ENCODE measurements at places on chromosomes 3 and 15.

GRCh38 chr3:86978111-86978551 lies 12.8 kb downstream of the VGLL3 start:
- DNase-seq = no peak

DNA sequence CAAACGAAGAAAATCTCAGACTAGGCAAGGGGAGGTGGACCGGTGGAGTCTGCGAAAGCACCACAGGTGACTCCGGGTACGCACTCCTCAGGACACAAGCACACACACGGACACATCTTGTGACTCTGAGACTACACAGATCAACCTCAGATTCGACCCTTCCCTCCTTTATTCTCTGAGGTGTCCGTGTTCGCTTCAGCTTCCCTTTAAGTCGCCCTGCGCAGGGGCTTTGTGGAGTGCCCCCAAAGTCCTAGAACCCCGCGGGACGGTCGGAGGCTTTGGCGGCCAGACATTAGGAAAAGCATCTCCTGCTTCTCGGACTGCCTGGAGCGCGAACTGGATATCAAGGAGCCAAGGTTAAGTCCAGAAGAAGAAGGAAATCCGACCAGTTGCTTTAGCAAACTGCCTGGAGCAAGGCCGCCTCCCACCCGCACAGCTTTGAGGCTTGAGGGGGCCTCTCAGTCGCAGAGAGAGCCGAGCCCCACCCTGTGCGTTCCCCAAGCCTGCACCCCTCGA lies 730 bp downstream of the DGKG start:
- no peak for DNase-seq

DNA sequence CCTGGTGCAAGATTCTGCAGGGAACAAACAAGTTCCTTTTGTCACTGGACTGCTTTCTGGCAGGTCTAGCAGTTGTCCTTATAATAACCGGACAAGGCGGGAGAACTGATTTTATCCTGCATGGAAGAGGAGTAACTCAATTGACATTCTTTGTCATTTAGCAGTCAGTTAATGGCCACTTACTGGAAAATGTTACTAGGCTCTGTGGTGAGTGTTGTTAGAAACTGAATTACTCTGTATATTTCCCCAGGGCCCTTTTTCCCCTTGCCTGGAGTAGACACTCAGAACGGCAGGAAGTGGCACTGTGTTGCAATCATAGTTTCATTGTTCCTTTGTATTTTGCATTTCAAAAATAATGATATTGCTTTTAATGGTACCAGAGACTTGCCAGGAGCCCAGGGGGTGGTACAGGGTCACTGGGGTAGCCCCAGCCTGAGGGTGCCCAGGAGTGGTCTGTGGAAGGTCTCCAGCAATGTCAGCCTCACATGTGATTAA lies 318.6 kb upstream of the LRRFIP2 start:
- peak; percentile 73 for DNase-seq

GRCh38 chr3:185207931-185208746 lies 45.7 kb downstream of the EHHADH start:
- no peak for DNase-seq

DNA sequence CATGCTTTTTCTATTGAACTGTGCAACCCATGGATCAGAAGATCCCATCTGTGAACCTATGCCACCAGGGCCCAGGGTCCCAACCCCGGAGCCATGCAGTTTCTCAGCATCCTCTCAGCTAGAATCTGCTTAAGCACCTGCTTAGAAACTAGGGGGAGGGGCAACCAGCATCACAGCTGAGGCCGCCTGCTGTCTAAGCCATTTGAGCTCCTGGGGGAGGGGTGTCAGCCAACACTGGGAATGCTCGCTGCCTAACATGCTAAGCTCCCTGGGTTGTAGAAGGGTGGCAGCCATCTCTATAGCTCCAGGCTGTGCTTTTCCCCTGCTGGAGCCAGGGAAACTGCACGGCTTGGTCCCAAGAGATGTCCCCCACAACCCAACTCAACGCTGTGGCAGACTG lies 322.8 kb downstream of the EDEM1 start:
- no peak for DNase-seq

DNA sequence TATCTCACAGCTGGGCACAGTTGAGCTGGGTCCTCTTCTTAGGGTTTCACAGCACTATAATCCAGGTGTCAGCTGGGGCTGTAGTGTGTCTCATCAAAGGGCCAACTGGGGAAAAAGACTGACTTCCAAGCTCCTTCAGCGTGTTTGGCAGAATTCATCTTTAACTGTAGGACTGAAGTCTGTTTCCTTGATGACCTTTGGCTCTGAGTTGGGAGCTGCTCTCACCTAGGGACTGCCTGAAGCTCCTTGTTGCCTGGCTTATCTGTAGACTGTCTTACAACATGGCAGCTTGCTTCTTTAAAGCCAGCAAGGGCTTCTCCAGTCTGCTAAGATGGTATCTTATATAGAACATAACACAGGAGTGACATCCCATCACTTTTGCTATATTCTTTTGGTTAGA lies 5.3 kb upstream of the VPS33B start:
- no peak for DNase-seq

DNA sequence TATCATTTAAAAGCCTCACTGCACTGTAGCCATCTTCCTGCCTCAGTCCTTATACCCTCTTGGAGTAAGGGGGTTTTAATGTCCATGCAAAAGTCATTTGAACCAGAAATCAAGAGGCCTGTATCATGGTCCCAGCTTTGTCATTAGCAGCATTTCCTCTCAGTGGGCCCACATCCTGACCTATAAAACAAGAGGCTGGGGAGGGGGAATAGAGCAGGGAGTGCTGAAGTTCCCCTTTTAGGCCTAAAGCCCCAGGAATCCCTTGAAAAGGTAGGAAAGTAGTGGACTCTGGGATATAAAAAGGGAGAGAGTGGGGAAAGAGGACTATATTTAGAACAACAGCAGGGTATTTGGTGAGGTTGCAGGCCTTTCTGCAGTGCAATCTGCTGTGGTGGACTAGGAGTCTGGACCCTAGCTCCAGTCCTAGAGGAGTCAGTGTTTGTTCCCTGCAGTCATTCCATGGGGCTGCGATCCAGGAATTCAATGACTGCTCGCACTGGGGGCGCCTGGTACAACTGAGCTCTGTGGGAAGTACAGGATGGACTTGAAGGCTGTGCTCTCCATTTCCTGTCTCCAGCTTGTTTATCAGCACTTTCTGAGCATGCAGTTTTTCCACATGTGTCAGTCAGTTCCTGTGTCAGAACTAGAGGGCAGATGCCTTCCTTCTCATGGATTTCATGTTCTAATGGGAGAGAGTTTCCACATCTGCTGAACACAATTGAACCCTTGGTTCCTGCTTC lies 46.8 kb downstream of the PDHB start:
- DNase-seq = no peak

DNA sequence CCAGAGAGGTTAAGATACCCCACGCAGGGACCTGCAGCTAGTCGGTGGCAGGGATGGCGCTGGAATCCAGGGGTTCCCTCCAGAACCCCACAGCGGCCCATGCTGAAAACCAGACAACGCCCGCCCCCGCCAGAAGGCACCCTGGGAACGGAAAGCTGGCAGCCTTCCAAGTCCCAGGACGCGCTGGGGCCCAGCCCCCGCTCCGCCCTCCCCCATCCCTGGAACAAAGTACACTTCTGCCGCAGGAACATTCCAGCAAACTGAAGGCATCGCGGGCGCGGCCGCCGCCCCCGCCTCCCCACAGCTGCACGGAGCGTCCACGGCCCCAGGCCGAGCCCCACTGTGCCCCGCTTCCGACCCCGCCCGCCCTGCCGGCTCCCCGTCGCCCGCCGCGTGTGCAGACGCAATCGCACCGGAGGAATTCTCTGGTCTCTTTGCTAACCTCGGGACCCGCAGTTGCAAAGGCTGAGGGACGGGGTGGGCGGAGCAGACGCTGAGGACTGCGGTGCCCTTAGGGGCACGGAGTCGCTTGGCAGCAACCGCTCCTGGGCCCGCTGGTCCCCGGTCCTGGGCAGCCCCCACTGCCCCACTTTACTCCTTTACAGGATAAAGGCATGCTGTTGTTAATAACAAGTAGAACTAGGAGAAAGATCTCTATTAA lies 44.8 kb upstream of the RNU6-1 start:
- peak; percentile 63 for DNase-seq

DNA sequence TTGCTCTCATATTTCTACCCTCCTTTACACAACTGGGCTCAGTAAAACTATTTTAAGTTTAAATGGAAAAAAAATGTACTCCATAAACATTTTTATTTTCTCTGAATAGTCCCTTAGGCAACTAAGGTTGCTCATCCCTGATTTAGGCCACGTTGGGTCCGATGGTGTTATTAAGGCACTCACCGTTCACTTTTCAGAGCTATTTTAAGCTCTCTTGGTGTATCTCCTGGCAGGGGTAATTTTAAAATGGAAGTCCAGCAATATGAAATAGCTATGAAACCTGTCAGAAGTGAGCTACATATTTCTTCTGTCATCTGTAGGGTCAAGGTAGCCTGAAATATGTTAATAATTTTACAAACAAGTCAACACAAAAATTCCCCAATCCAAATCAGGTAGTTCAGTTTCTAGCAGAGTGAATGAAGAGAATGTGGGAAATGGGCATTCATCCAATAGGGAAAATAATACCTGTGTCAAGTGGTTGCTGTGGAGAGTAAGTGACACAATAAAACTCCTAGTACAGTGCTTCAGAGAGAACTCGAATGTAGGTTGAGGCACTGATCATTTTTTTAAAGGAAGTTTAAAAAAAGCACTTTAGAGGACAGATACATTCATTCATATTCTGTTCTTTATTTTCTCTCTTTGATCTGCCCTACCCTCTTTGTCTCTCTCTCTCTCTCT lies 209.3 kb upstream of the FEZF2 start:
- no peak for DNase-seq

DNA sequence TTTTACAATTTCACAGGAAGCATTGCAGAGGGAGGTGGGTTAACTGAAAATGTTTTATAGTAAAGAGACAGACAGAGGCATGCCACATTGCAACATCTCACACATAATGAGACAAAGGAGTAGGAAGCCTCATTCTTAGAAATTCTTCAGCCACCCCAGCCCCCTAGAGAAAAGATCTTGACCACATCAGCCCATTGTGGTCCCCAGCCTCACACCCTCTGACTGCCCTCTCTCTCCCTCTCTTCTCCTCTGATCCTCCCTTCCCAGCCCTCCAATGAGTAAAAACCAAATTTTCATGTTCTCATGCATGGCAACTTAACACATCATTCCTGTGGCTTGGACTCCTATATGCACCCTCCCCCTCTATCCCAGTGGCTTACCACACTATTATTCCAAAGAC lies 174.1 kb downstream of the UACA start:
- no peak for DNase-seq

GRCh38 chr3:153952091-153952490 lies 169.1 kb upstream of the ARHGEF26 start:
- DNase-seq = no peak

DNA sequence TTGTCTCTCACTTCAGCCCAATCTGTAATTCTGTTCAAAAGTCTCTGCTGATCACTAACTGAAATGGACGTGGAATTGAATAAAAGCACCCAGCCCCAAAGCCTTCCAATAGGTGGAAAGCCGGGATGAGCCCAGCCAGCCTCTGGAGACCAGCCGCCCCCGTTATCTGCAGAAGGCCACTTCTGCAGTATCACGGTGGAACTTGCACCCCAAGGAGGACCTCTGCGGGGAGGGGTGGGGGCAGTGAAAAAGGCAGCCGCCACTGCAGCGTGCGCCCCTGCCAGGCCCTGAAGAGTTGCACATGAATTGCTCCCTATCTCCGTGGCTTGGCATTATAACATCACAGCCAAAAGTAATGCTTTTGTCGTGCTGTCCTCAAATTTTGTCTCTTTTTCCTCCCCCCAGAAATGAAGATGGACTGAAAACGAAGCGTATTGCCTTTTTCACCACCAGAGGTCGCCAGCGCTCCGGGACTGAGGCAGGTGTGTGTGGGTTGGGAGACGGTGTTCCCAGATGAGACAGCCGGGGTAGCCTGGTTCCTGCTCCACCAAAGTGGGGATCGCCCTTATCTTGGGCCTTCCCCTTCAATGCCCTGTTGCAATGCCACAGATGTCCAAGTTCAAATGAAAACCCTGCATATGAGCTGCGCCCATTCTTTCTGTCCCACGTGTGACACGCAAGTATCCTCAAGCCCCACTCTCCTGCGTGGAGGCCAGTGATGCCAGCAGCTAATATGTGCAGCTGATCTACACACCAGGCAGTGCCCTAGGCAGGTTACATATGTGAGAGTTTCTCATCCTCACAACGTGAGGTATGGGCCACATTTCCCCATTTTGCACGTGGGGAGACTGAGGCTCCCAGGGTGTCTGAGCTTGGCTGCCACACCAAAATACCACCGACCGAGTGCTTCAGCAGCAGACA lies 96.0 kb downstream of the LRRK1 start:
- peak; percentile 43 for DNase-seq

- DNase-seq = no peak
Observed at GRCh38 chr3:101325393-101326134, 5.2 kb upstream of the IMPG2 start.
